HepG2 (cell line): ENCODE measurements at places on chromosomes 7 and 10. TPM values are rescaled to one million over a fixed set of nuclear protein-coding genes. Genes with fewer than 3 reads are reported as not detected.

The SUN3 gene
- total RNA-seq = not detected in 2 replicates

The MYO1G gene
- 0.28 and 0.29 TPM in 2 replicates for total RNA-seq

The CTBP2 gene
- total RNA-seq = not detected in 2 replicates

The CALML3 gene
- not detected in 2 replicates for total RNA-seq

The SFTPA2 gene
- total RNA-seq = not detected in 2 replicates

The INHBA gene
- not detected in 2 replicates for total RNA-seq

The ATRNL1 gene
- 0.04 TPM in 1 of 2 replicates, not detected in the other for total RNA-seq

The CYTH3 gene
- 2.8 and 3.8 TPM in 2 replicates for total RNA-seq
